ENCODE measurements at places on chromosomes 5 and 9.
A peak's percentile ranks its signal among the peaks of the same experiment; 100 is the strongest.

DNA sequence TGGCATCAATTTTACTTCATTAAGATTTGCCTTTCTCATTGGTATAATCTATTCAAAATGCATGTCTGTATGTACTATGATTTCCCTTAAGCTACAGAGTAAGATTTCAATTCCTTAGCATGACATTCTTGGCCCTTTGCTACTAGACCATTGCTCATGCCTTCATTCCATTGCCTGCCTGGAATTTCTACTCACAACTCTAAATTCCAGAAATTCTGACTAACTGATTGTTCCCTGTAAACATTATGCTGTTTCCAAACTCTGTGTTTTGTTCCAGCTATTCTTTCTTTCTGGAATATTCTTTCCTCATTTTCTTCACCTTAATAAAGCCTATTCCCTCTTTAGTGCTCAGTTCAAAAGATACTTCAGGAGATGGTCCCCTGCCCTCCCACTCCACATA is 568.8 kb upstream of the SEMA6A start:
- no peak for DNase-seq

- no peak for DNase-seq
Observed at GRCh38 chr5:359301-359897, 37.9 kb downstream of the AHRR start.

DNA sequence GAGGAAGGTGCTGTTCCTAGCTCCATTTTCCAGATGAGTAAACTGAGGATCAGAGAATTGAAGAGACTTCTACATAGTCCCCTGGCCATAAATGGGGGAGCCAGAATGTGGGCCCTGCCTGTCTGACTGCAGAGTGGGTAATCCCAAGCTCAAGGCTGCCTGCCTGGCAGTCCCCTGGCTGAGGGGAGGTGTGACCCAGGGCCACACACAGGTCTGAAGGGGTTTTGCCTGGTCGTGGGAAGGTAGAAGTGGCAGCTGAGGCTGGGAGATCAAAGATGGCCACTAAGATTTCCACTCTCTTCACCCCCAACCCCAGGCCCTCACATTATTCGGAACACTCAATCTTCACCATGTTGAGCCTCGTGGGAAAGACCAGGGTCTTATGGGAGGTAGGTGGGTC is 176.3 kb downstream of the MACROH2A1 start:
- DNase-seq: no peak

- no peak for DNase-seq
Observed at GRCh38 chr9:14383294-14383693, 69.4 kb upstream of the NFIB start.

GRCh38 chr9:89625721-89626687 is 21.2 kb downstream of the GADD45G start:
- no peak for DNase-seq

GRCh38 chr9:10008101-10008799 is 604.6 kb downstream of the PTPRD start:
- peak; percentile 87 for DNase-seq

DNA sequence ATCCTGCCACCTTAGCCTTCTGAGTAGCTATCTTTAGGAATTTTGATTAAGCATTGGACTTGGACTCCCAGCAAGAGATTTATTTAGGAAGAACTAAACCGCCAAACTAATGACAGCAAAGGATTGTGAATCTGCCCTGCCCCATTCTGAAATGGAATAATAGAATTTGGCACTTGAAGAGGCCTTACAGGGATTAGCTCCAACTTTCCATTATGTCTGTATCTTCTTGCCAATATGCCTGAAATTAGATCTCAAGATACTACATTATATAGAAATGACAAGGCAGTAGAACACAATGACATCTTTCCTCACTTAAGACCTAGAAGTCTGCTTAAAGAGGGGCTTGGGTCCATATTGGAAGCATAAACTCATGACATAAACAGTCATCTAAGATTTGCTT is 77.0 kb upstream of the DPYSL3 start:
- no peak for DNase-seq

DNA sequence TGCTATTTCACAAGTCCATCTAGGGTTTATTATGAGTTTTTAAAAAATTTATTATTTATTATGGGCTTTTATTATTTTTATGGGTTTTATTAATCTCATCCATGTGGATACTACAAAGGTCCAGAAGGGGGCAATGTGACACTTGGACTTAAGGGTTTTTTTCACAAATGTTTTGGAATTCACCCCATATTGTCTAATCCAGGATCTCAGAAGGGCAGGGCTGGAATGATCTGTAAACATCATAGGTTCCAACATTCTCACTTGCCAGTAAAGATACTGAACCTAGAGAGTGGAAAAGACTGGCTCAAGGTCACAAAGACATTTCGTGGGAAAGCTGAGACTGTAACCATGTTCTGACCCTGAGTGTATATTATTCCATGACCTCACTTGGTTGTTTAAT is 35.6 kb downstream of the NIM1K start:
- DNase-seq: peak; percentile 47

GRCh38 chr5:154997746-154998145 is 15.8 kb upstream of the KIF4B start:
- DNase-seq: no peak

DNA sequence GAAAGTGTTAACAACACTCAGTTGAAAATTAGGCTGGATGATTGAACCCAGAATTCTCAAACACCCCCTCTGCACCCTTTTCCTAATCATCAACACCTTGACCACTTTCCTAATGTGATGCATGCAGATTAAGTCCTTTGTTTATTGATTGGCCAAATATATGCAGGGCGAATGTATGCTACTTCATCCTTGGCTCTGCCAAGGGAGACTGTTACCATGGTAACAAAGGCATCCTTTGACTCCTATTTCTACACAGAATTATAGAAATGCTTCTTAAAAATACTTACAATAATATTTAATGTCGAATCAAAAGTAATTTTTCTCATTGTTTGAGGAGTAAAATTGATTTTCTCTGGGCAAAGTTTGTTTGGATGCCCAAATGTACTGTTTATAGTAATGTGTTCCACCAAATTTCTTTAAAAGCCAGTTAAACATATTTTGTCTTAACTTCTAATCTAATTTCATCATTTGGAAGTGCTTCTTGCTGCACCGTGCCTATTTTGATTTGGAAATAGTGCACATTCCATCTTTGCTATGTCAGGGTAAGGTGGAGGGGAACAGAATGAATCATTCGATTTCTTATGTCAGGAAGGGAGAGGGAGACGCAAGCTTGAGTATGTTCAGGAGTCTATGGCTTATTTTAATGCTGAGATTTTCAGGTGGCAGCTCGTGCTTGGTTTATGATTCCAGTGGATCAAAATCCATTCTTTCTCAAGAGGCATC is 1384.3 kb upstream of the WWC1 start:
- DNase-seq: no peak

DNA sequence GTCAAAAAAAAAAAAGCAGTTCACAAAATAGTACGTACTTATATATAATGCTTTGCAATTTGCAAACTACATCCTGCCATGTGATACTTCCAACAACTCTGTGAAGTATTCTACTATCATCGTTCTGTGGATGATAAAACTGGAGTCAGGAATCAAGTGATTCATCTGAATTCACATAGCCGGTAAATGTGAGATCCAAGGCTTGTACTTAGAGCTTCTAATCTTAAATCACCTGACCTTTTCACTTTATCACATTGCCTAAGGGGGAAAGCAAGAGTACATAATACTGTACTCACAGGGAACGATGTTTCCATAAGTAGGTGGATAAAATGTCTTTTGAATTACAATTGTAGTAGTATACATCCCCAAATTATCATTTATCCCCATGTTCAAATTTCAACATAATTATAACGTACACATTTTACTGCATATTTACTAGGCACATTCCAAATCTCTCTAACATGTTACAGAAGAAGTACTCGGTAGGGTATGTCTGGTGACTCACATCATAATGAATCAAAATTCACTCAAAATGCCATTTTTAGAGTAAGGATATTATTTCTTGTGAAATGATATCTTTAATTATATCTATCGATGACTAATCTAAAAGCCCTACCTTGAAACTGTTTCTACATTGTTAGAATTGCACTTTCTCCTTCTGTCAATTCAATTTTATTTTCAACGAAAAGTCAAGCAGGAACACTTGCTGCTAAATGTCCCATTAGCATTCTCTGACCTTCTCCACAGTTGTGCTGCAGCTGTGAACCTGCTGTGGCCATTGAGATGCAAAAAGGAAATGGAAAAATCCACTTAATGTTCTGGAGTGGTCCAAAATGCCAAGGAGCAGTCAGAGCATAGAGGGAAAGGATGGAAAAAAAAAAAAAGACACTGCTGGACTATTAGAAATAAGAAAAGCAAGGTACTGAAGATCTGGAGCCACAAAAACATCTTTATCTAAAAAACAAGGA is 78.9 kb downstream of the OR2K2 start:
- DNase-seq: no peak

GRCh38 chr9:81312346-81312745 is 377.0 kb downstream of the TLE1 start:
- no peak for DNase-seq

DNA sequence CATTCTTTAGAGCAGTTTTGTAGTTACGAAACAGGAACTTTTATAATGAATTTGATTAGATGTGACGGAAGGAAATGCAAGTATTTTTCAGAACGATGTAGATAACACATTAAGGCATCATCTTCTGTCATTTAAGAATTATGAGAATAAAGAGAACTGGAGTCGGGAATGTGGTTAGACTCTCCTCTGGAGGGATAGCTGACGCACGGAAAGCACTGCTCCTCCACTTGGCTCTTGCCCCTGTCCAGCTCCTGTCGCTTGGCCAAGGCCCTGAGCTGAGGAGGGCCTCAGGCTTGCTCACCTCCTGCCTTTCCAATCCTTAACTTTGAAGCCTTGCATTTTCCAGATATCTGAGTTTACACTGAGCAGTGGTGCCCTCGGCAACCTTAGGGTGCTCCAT is 60.5 kb downstream of the MAP1B start:
- no peak for DNase-seq

DNA sequence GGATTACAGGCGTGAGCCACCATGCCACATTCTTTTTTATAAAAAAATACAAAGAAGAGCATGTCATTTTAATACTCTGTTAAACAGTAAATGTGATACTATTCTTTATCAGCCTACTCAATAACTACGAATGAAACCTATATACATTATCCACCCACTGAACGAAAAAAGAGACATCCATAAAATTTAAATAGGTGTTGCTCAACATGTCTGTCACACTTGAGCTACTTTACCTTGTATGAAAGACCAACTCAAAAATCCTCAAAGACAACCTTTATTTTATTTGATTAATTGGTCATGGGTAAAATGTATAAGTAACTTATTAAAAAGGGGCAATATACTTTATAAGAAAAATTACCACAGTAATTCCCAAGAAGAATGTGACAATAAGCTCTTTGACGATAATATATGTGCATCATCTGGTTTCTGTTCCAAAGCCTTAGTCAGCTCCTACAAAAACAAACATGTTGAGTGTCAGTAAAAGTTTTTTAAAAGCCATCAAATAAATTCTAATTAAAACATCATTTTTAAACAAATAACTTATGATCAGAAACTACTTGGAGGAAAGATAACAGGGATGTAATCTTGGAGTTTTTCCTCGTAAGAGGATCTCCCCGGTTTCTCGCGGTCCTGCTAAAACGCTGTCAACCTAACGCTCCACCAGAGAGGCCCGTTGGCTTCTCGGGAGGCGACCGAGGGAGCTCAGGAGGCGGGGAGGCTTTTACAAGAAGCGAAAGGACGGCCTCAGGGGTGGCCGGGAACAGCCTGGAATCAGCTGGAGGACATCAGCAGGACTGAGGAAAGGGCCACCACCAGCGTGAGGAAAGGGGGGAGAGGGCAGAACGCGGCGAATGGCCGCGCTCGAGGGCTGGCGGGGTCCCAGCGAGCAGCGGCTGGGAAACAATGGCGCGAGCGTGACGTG is 13.5 kb upstream of the ANKRD18B start:
- peak; percentile 76 for DNase-seq

DNA sequence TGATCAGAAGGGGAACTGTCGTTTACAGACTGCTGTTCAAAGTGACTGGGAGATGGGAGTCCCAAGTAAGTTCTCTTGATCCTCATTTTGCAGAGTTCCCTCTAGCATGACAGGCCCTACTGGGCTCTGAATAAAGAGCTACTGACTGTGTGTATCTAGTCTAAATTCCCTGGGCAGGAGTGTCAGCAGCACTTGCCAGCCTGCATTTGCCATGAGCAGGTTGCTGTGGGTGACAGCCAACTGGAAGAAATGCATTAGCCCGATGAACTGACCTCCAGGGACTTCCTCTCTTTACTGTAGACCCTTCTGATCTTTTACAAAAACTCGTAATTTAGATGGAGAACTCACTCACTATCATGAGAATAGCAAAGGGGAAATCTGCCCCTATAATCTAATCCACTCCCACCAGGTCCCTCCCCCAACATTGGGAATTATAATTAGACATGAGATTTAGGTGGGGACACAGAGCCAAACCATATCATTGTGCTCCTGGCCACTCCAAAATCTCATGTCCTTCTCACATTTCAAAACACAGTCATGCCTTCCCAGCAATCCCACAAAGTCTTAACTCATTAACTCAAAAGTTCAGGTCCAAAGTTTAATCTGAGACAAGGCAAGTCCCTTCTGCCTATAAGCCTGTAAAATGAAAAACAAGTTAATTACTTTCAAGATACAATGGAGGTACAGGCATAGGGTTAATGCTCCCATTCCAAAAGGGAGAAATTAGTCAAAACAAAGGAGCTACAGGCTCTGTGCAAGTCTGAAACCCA is 78.9 kb upstream of the CXCL14 start:
- DNase-seq: no peak

- DNase-seq: no peak
Observed at GRCh38 chr5:74567411-74567995, 73.0 kb downstream of the ENC1 start.

- no peak for DNase-seq
Observed at GRCh38 chr9:111833941-111834340, 39.2 kb upstream of the SHOC1 start.

- DNase-seq: no peak
Observed at GRCh38 chr5:3075309-3075708, 323.8 kb upstream of the IRX2 start.

DNA sequence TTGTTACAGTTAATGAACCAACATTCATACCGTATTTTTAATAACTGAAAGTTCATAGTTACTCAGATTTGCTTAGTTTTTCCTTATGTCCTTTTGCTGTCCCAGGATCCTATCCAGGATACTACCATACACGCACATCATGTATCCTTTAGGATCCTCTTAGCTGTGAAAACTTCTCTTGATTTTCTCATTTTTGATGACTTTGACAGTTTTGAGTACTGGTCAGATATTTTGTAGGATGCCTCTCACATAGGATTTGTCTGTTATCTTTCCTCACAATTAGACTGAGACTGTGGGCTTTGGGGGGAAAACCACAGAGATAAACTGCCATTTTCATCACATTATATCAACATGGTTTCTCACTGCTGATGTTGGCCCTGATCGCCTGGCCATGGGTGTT is 491.3 kb upstream of the TRPC7 start:
- DNase-seq: no peak
